Heart right ventricle (tissue), 16 donors: ENCODE measurements at places on chromosomes 2 and 18. TPM values are rescaled to one million over a fixed set of nuclear protein-coding genes. Genes with fewer than 3 reads are reported as not detected.

DNA sequence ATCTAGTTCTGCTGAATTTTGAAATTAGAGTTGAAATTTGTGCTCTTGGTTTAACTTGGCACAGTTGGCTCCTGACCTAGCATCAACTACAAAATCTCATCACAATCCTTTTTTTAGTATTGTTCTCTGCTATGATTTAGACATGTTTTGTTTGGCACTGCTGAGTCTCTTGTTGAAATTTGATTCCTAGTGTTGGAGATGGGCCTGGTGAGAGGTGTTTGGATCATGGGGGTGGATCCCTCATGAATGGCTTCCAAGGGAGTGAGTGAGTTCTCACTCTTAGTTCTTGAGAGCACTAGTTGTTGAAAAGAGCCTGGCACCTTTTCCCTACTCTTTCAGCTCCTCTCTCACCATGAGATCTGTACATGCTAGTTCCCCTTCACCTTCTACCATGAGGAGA, 605.6 kb upstream of the SLC39A10 start:
- DNase-seq, result no peak

- no peak for DNase-seq
Measured at GRCh38 chr2:109126501-109126860, 2.5 kb upstream of the SH3RF3 start.

DNA sequence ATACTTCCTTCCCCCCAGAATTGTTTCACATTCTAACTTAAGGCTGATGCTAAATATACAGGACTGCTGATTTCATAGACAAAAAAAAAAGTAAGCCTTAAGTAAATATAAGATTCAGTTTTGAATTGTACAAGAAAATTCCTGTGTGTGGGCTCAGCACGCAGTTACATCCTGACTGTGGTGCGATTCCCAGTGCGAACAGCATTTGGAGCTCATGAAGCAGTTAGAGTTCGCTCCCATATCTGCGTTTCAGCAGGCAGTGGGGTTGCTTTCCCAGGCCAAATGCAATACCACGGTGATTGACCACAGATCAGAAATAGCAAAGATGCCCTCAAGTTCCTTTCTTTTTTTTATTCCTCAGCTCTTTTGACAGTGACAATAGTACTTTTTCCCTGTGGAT, 75.6 kb downstream of the SATB2 start:
- no peak for DNase-seq

- DNase-seq, result no peak
Measured at GRCh38 chr2:239831001-239831731, 194.0 kb downstream of the NDUFA10 start.

Gene LYG2
- polyA plus RNA-seq, result not detected

DNA sequence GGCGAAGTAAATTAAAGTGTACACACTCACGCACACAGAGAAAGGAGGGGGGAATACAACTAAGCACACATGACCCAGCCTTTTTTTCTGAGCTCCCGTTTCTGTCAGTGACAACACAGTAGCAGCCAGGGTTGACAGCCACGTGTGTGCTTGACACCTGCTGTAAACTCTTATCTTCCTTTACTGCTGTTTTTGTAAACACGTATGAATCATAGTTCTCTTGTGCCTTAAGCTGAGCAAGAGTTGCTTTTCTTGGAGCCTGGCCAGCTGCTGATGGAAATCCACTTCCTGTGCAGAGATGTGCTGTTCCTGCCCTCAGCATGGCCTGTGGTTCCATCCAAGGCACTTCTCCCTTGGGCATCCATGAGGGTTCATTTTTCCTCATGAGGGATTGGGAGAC, 561.9 kb downstream of the GALR1 start:
- DNase-seq, result no peak

- DNase-seq, result no peak
Measured at GRCh38 chr2:188028739-188029138, 262.9 kb upstream of the GULP1 start.

Gene ACVR1C
- 0.22 TPM for polyA plus RNA-seq

Gene ASTL
- 0.16 TPM for polyA plus RNA-seq

GRCh38 chr2:214504599-214505376, 93.9 kb downstream of the VWC2L start:
- no peak for DNase-seq

- DNase-seq, result peak; percentile 59
Measured at GRCh38 chr2:20106746-20107145, 55.3 kb upstream of the LAPTM4A start.

DNA sequence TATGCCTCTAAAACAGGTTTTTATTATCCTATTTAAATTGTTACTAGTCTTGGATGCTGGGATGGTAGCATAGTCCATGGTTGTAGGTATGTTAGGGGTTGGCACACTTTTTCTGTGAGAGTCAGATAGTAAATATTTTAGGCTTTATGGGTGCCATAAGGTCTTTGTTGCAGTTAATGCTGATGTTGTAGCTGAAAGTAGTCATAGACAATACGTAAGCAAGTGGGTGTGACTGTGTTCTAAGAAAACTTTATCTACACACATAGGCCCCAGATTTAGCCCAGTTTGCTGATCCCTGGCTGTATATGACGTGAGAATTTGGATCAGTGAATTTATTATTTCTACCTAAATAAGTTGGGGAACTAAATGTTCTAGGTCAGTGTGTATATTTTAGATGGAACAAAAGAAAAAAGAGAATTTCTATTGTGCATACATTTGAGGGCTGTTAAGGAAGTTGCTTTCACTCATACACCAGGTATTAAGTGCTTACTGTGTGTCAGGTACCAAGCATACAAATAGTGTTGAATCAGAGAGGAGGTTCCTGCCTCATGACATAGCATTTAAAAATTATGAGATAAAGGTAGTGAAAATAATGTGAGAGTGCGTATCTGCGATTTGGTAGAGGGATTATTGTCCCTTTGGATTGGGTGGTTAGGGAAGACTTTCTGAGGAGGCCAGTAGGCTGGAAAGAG, 39.4 kb downstream of the AGFG1 start:
- DNase-seq, result no peak

Gene SLC14A1
- polyA plus RNA-seq, result 5.6 TPM

GRCh38 chr2:238415893-238416292, 10.8 kb upstream of the ASB1 start:
- DNase-seq, result no peak

Gene LRP2
- polyA plus RNA-seq, result 0.06 TPM

DNA sequence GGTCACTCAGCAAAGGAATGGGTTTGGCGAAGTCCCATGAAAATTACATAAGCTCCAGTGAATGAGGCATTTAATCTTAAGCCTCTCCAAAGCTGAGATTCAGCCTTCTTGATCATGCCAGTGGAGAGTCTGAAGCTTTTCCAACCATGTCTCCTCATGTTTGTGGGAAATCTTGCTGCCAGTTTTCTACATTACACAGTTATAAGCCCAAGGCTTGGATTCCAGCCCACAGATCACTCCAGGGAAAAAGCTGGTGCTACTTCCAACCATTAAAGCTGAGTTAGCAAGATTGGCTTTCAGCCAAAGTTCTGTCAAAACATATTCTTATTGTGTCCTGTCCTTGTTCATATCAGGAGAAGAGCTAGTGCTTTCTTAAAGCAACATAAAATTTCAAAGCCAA, 293.8 kb downstream of the LRRTM4 start:
- DNase-seq, result no peak

GRCh38 chr2:144471305-144472045, 48.4 kb downstream of the ZEB2 start:
- no peak for DNase-seq

DNA sequence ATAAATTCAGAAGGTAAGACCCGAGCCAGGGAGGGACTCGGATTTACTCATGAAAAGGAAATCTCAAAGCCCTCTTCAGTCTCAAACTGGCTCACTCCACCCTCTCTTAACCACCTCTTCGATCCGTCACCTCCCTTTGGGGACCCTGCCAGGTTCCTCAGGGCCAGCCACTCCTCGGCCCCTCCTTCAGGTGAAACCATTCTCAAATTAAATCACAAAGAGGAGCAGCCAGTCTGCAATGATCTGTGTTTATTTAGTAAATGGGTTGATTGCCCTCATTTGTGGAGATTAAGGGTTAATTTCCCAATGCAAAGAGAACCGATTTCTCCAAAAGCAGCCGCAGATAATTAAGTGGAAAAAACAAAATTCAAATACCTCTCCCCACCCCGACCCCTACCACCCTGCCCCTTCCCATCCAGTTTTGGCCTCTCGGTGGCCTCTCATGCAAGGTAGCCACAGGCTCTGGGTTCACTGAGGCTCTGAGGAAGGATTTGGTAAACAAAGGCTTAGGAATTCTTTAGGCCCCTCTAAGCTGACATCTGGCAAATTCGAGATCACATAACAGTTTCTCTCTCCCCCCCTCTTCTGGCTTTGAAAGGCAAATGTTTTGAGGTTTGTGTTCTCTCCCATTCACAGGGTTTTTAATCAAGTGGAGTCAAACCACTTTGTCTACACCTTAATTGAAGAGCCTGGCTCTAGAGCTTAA, 10.3 kb upstream of the FZD7 start:
- no peak for DNase-seq

DNA sequence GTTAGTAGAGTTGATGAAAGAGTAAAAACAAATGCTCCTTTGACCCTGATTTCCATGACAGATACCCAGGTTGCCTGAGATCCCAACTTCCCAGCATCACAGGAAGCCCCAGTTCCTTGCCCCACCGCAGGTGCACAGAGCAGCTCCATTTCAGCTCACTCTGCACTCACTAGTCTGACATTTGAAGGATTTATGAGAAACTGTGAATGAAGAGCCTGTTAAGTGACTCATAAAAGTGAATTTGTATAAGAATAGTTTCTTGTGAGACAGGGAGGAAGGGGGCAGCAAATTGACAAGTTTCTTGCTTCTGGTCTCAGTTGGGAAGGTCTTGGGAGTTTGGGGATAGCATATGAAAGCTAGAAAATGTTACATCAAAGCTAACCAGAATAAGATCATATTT, 248.7 kb upstream of the ATP5MC3 start:
- DNase-seq, result no peak

DNA sequence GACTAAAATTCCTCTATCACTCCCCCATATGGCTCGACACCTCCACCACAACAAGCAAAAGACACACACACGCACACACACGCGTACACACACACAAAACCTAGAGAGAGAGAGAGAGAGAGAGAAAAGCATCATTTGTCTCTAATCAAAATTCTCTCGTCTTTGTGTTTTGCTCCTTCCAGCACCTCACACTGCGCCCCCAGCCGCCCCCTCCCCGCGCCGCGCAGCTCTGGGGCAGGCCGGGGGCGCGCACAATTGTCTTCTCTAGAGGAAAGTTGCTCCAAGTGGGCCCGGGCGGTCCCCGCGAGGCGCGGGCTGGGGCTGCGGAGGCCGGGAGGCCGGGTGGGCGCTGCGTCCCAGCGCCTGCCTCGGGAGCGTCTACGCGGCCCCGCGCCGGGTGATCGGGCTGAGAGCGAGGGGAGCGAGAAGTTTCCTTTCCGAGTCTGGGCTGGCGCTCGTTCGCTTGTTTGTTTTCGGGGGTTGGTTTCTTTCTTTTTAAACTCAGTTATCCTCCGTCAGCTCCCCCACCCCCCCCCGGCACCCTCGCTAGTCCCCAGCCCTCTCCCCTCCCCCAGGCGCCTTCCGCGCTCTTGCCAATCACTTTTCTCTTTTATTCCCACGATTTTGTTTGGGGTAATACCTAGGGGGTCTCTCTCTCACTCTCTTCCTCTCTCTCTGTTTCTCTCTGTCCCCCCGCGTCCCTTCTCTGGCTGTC, 4.1 kb downstream of the ZEB2 start:
- peak; percentile 62 for DNase-seq

Gene PTPRN
- not detected for polyA plus RNA-seq

DNA sequence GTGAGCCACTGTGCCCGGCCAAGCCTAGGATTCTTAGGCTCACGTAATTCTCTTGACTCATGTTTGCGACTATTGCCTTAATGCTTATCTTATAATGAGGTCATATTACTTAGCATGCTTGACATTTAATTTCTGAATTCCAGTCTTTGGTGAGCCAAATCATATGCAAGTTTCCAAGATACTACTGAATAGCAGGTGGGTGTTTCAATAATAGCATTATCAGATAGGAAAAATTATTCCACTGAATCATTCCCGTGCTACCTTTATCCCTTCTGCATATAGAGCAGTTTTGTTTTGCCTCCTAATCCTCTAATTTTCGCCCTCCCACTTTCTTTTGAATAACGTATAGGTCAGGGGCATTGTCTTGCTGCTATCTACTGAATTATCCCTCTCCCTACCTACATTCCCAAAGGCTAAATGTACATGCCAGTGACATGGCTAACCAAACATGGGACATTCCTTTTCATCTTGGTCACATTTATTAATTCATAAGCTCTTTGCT, 4.9 kb downstream of the DAW1 start:
- no peak for DNase-seq

Gene SLC9A4
- not detected for polyA plus RNA-seq

GRCh38 chr2:240992572-240993291, 5.7 kb upstream of the SNED1 start:
- peak; percentile 4 for DNase-seq

GRCh38 chr18:568731-569130, 11.4 kb upstream of the CETN1 start:
- no peak for DNase-seq

GRCh38 chr2:237458519-237458918, 28.5 kb upstream of the MLPH start:
- DNase-seq, result no peak

GRCh38 chr2:207311316-207312005, 145.7 kb upstream of the KLF7 start:
- DNase-seq, result peak; percentile 14

- no peak for DNase-seq
Measured at GRCh38 chr2:160334028-160334741, 134.1 kb upstream of the ITGB6 start.
